Thoracic aorta (tissue), 2 donors: ENCODE measurements at places on chromosomes 3 and 15. TPM values are rescaled to one million over a fixed set of nuclear protein-coding genes. Genes with fewer than 3 reads are reported as not detected.

The TLR9 gene
- total RNA-seq = not detected

The VILL gene
- 13.7 TPM for total RNA-seq

The GATA2 gene
- 21.3 TPM for total RNA-seq

The ABCC5 gene
- total RNA-seq = 26.2 TPM

DNA sequence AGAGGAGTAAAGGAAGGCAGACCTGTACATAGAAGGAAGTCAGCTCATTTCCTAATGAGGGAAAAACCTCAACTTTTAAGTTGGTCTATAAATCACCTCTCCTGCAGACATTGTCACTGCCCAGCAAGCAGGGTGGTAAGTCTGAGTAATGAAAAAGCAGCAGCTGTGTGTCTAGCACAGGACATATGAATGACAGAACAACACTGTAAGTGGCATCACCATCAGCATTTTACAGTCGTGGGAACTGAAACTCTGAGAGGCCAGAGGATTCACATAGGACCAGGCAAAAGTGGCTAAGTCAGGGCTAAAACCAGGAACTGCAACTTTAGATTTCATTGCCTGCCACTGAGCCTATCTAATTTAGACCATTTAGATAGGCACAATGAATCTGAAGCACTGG is 235.6 kb downstream of the CLSTN2 start:
- H3K4me3 ChIP-seq = no peak overlapping the region
- H3K4me1 ChIP-seq = peaks cover 14% of the 10 kb centered on the region
- H3K27me3 ChIP-seq = no peaks in the 10 kb centered on the region
- H3K27ac ChIP-seq = no peak overlapping the region
- no peaks in the 10 kb centered on the region for H3K36me3 ChIP-seq

- H3K4me3 ChIP-seq = no peak overlapping the region
- peaks cover 4% of the 10 kb centered on the region for H3K36me3 ChIP-seq
- no peak for DNase-seq
- no peak overlapping the region for H3K27ac ChIP-seq
These were observed 109.6 kb downstream of the ADAMTS9 start for GRCh38 chr3:64578062-64578770.

DNA sequence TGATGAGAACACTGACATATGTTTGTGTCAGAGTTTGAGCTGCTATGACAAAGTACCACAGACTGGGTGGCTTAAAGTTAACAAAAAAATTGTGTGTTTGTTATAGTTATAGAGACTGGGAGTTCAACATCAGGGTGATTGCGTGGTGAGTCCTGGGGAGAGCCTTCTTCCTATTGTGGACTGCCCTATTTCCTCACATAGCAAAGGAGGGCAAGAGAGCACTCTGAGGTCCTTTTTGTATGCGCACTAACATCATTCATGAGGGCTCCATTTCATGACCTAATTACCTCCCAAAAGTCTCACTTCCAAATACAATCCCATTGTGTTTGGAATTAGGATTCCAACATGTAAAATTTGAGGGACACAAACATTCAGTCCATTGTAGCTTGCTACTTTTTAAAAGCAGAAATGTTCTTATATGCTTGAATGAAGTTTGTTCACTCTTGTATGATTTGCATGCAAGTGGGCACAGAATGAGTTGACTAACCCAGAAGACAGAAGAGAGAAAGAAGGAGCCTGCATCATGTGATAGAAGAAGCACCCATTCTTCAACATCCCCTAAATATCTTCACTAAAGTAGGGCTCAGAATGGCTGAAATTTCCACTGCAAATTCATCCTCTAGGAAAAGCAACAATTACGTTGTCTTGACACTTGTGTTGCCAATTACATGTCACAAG is 18.9 kb upstream of the ALCAM start:
- H3K27me3 ChIP-seq = no peaks in the 10 kb centered on the region
- no peak overlapping the region for H3K4me3 ChIP-seq
- DNase-seq = no peak
- H3K36me3 ChIP-seq = no peaks in the 10 kb centered on the region
- H3K27ac ChIP-seq = no peak overlapping the region
- no peaks in the 10 kb centered on the region for H3K4me1 ChIP-seq

DNA sequence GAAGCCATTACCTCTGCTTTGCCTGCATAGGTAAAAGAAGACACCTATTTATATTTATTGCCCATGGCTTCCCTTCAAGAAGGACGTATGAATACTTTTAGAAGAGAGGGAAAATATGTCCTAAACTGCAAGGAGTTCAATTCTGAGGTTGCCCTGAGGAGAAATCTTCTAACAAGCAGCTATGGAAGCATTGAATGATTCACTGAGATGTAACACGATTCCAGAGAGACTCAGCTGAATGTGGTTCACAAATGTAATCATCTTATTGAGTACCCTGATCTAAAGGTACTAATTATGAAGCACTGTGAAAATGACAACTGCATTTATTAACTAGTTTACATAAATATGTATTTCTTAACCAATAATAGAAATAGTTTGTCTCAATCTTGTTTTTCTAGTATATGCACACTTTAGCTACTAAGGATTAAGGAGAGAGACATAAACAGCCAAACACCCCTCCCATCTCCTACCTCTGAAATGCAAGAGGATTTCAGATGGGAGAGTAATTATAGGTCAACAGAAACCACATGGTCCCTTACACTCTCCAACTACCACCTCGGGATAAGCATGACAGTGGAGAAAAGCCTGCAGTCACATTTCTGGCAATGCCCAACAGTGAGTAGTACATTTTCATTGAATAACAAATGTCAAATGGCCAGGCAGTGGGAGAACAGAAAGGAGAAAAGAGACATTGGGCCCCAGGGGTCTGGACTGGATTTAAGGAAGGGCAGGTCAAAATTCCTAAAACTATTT is 506.2 kb upstream of the IL12A start:
- no peaks in the 10 kb centered on the region for H3K27me3 ChIP-seq
- no peaks in the 10 kb centered on the region for H3K36me3 ChIP-seq
- DNase-seq = no peak
- no peaks in the 10 kb centered on the region for H3K4me1 ChIP-seq
- no peak overlapping the region for H3K4me3 ChIP-seq

DNA sequence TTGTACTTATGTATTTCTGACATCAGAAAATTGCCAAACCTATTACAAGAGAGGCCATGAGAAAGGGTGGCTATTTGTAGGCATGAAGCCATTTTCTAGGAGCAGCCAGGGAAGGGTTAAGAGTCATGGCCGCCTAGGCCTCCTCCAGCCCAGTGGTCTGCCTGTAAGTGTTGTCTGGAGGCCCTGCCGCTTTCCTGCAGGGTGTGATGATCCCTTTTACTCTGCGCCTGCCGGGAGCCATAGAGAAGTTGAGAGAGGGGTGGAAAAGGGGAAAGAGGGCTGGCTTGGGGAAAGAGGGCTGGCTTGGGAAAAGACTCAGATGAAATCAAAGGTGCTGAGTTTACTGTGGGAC is 29.1 kb upstream of the KCTD6 start:
- no peak overlapping the region for H3K4me3 ChIP-seq
- H3K36me3 ChIP-seq = no peaks in the 10 kb centered on the region
- H3K27ac ChIP-seq = no peak overlapping the region
- H3K27me3 ChIP-seq = no peaks in the 10 kb centered on the region
- DNase-seq = no peak
- no peaks in the 10 kb centered on the region for H3K4me1 ChIP-seq

DNA sequence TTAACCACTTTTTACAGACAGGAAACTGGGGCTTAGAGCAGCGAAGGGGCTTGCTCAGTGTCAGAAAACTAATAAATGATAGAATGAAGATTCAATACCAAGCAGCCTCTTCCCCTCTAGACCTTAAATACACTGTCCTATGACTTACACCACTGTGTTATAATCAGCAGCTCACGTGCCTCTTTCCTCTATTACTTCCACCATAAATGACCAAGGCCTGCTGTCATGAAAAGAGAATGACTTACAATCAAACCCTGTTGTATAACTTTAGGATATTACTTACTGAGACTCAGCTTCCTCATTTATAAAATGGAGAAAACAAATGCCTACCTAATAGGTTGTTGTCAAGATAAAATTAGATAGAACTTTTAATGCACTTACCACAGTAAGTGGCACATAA is 11.6 kb downstream of the FMN1 start:
- H3K36me3 ChIP-seq = no peaks in the 10 kb centered on the region
- no peaks in the 10 kb centered on the region for H3K4me1 ChIP-seq
- H3K27ac ChIP-seq = no peak overlapping the region
- DNase-seq = no peak
- no peaks in the 10 kb centered on the region for H3K27me3 ChIP-seq

GRCh38 chr15:100041127-100041828 is 300.5 kb downstream of the ADAMTS17 start:
- no peak for DNase-seq
- H3K4me3 ChIP-seq = no peak overlapping the region
- no peaks in the 10 kb centered on the region for H3K4me1 ChIP-seq
- no peaks in the 10 kb centered on the region for H3K36me3 ChIP-seq

GRCh38 chr3:109339197-109339596 is 1.9 kb upstream of the DPPA4 start:
- peaks cover 4% of the 10 kb centered on the region for H3K4me1 ChIP-seq
- no peak overlapping the region for H3K4me3 ChIP-seq
- DNase-seq = no peak

GRCh38 chr15:42011074-42011473 is 9.8 kb downstream of the PLA2G4E start:
- no peak for DNase-seq
- H3K4me1 ChIP-seq = no peaks in the 10 kb centered on the region
- H3K36me3 ChIP-seq = no peaks in the 10 kb centered on the region
- no peak overlapping the region for H3K27ac ChIP-seq
- no peak overlapping the region for H3K4me3 ChIP-seq

- no peak overlapping the region for H3K4me3 ChIP-seq
- H3K27me3 ChIP-seq = no peaks in the 10 kb centered on the region
- no peaks in the 10 kb centered on the region for H3K4me1 ChIP-seq
- no peak overlapping the region for H3K27ac ChIP-seq
These were observed 8.2 kb upstream of the TM6SF1 start for GRCh38 chr15:83099290-83099689.

DNA sequence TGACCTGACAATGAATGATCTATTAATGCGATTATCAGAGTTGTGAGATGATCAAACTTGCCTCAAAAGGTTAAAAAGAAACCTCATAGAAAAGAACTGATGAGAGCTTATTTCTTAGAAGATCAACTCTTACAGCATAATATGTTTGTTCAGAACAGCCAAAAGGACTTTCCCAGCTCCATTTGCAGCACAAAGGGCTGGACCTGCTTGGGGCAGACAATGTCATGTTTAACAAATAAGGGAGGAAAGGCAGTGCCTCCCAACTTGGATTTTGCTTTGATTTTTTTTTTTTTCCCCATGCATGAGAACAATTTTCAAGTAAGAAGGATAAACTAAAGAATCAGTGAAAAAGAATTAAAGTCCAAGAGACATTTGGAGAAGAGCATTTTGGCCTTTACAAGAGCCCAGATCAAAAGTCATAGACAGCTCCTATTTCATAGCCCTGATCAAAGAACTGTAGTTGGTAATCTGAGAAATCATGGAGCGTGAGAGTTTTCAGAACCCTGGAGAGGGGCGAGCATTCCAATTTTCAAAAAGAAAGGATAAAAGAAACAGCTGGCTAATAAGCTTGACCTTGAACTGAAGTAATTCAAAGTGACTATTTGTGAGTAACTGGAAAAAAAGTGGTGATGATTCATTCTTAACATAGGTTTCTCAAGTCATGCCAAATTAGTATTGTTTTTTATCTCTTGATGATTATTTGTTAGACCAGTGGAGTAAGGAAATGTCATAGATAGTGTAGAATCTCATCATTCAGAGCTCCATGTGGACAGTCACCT is 136.0 kb upstream of the CFAP20DC start:
- H3K27me3 ChIP-seq = no peaks in the 10 kb centered on the region
- no peaks in the 10 kb centered on the region for H3K36me3 ChIP-seq
- no peak overlapping the region for H3K4me3 ChIP-seq

- H3K27ac ChIP-seq = no peak overlapping the region
- H3K4me1 ChIP-seq = peaks cover 10% of the 10 kb centered on the region
- DNase-seq = no peak
- H3K27me3 ChIP-seq = no peaks in the 10 kb centered on the region
These were observed 52.7 kb downstream of the COL6A6 start for GRCh38 chr3:130569461-130570365.

DNA sequence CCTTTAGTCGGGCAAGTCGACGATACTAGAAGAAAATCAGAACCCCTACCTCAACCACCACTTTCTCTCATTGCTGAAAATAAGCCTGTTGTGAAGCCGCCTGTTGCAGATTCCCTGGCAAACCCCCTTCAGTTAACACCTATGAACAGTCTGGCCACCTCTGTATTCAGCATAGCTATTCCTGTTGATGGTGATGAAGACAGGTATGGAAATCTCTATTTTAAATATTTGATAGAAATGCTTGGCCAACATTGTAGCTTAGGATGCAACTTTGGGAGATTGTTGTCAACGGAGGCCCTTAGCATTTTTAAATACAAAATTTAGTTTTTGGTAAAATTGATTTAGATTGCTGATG is 3.0 kb downstream of the TSC22D2 start:
- H3K4me1 ChIP-seq = peaks cover 15% of the 10 kb centered on the region
- no peak for DNase-seq
- H3K36me3 ChIP-seq = no peaks in the 10 kb centered on the region
- H3K27me3 ChIP-seq = no peaks in the 10 kb centered on the region
- H3K4me3 ChIP-seq = peak overlapping the region; percentile 85
- H3K27ac ChIP-seq = no peak overlapping the region

DNA sequence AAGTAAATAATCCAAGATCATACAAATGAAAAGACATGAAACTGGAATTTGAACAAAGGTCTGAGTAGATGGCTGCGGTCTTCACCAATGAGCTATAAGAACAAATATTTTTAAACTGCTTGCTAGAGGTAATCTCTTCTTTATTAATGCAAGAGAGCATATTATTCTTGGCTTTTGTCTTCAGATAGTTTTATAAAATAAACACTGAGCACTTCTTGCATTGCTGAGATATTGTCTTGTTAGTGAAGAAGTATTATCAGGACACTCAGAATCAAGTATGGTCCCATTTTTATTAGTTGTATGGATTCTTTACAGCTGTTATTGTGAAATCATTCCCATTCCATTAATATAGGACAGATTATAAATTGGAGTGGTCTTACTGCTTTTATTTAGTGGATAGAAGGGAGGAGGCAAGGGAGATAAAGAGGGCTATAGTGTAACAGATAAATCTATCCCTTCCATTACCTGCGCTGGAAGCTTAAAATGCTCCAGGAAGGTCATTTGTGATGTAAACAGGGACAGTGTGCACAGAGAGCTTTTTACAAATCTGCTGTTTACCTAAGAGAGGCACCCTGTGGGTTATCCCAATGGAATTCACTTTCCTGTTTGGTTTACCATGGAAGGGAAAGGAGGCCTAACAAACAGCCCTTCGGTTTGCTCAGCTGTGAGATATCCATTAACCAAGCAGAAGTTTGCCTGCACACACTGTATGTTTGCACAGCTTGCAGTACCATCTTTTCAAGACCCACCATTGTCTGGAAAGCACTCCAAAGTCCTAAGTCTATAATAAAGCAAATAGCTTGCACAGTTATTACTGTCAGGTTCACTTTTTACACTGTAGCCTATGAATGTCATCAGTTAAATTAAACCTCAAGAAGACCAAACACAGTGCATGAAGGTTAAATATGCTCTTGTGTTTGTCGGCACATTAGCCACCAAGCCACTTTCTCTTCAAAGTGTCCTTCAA is 347.7 kb upstream of the TGFBR2 start:
- H3K4me3 ChIP-seq = no peak overlapping the region
- peaks cover 34% of the 10 kb centered on the region for H3K4me1 ChIP-seq
- H3K27ac ChIP-seq = no peak overlapping the region
